CD4-positive, alpha-beta memory T cell (primary cell): ENCODE measurements at places on chromosomes 11 and 22. TPM values are rescaled to one million over a fixed set of nuclear protein-coding genes. Genes with fewer than 3 reads are reported as not detected.

Gene IL17REL
- polyA plus RNA-seq: not detected

Gene RFPL2
- 4.7 TPM for polyA plus RNA-seq

Gene OR51B4
- polyA plus RNA-seq: not detected

Gene NAALADL1
- 16.6 TPM for polyA plus RNA-seq

Gene MS4A2
- not detected for polyA plus RNA-seq

Gene KRTAP5-1
- not detected for polyA plus RNA-seq

Gene RASGRP2
- polyA plus RNA-seq: 208 TPM
